ENCODE measurements at places on chromosomes 12 and 14. TPM values are rescaled to one million over a fixed set of nuclear protein-coding genes. Genes with fewer than 3 reads are reported as not detected.

METAP2 gene
- polyA plus RNA-seq: 120 TPM

PAX9 gene
- polyA plus RNA-seq: 0.27 TPM

SLC16A7 gene
- polyA plus RNA-seq: 4.9 TPM

GLIPR1L2 gene
- polyA plus RNA-seq: 2.7 TPM

TTLL5 gene
- polyA plus RNA-seq: 34.6 TPM

GLI1 gene
- 15.0 TPM for polyA plus RNA-seq

EIF2S3B gene
- polyA plus RNA-seq: 2.1 TPM

SEC23A gene
- 64.9 TPM for polyA plus RNA-seq

SYCP3 gene
- polyA plus RNA-seq: 1.5 TPM

SSPN gene
- polyA plus RNA-seq: 16.6 TPM

ZNF10 gene
- polyA plus RNA-seq: 16.9 TPM

GRCh38 chr12:25573346-25573745 is 20.3 kb upstream of the LMNTD1 start:
- no peak for DNase-seq

DNA sequence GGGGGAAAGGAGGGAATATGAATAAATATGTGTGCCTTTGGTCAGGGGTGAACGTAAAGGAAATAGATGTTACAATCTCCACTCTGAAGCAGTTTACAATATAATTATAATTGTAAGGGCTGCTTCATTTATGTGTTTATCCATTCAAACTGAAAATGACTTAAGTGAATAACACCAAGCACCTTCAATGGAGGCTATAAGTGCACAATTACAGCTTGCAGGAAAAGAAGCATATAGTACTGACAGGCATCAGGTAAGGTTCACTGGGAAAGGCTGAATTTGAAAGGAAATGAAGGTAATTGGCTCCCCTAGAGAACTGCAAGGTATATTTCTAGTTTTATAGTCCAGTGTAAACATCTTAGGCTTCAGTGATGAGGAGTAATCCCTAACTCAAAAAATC is 192.7 kb downstream of the STXBP6 start:
- no peak for DNase-seq

DNA sequence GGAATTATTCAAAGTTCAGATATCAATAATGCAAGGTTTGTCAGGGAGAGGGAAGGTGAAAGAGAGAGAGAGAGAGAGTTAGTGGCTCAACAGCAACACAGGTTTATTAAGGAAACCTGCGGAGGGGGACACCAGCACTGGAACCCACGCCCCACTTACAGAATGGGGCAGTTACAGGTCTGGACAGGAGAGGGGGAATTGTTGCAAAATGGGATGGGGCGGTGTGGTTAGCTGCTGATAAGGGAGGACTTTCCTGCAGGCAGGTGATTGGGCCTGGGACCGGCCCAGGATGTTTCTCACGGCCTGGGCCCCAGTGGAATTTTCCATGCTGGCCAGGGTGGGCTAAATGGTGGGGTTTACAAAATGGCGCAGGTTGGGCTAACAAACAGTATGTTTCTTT is 278.2 kb upstream of the SLC16A7 start:
- no peak for DNase-seq

DNA sequence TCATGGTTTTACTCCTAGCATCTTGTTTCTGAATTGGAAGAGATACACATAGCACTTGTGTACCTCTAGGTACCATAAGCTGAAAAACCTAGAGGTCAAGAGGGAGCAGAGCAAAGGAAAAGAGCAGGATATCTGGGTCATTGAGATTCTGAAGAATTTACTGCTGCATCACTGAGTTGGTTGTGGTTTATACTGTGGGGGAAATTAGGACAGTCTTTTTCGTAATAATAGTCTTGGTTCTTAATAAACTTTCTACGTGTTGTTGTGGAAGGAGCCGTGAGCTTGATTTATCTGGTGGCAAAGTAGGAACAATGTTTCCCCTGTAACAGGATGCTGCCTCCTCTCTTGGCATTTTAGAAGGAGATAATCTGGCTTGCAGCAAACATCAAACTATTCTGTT is 80.2 kb downstream of the SLC4A8 start:
- DNase-seq: no peak

DNA sequence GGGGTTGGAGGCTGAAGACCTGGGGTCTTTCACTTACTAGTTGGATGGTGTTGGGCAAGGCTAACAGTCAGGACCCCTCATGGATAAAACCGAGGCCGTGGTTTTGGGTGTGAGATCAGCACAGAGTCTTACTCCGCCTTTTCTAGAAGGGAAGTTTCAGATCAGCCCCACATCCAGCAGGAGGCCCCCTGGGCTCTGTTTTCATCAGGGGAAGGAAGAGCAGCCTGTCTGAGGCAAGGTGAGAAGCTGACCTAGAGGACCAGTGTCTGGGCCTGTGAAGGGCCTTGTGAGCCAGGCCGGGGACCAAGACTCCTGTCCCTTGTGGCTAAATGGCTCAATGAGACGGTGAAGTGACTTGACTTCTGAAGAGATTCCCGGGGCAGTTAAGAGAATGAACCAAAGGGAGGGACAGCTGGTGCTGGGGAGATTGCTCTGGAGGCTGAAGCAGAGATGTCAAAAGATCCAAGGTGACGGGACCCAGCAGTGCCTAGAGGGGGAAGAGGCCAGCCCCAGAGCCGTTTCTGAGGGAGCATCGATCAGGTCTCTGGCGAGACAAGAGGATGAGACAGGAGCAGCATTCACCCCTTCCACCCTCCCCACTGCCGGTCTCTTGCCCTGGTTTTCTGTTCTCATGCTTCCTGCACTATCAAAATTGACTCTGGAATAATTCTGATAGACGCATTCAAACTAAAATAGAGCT is 40.1 kb upstream of the TSPAN9 start:
- no peak for DNase-seq

GRCh38 chr12:117165342-117165741 is 24.9 kb downstream of the FBXO21 start:
- no peak for DNase-seq

- DNase-seq: no peak
Observed at GRCh38 chr14:52349731-52350130, 35.6 kb downstream of the PTGER2 start.

GRCh38 chr12:98422812-98423211 is 92.6 kb upstream of the TMPO start:
- DNase-seq: no peak

DNA sequence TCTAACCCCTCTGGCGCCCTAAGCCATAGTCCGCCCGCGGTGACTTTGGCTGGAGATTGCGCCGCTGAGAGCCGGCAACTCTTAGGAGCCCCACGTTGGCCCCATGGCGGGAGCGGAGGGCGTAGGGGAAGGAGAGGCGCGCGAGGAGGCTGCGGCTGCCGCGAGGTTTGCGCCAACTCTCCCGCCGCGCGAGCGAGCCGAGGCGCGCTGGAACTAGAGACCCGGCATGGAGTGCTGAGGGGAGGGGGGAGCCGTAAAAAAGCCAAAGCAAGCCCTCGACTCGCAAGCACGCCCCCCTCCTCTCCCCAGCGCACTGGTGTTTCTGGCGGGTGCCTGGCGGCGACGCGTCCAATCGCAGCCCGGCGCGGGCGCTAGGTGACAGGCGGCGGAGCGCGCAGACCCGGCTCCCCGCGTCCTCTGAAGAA is at the start of gene SYT10:
TSS of gene SYT10 (minus strand) at position 233 of the 425 bp plus-strand sequence. CDS start 297 bp downstream, outside the sequence.
- peak; percentile 20 for DNase-seq

- no peak for DNase-seq
Observed at GRCh38 chr12:12938541-12938940, 13.4 kb downstream of the GPRC5D start.

DNA sequence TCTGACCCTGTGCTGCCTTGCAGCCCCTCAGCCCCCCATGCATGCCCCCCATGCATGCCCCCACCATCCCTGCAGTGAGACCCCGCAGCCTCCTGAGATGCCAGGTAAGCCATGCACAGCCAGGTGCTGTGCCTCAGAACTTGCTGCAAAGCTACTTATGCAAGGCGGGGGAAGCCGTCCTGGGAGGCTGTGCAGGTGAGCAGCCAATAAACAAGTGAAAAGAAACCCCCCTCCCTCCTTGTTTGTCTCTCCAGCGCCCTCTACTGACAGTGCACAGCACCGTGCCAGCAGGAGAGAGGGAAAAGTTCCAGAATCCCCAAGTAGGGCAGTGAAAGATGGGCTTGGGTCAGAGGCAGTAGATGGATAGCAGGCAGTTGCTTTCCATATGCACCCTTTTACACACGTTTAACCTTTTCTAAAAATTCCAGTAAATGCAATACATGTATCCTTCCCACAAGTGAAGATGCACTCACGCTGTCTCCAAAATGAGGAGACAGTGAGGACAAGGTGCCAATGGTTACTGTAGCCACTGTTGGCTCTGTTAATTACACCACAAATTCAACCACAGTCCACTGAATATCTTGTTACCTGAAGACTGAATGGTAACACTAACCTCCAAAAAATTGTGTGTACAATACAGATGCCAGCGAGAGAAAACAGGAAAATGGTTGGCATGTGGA is 18.0 kb downstream of the TNFAIP2 start:
- DNase-seq: no peak

GRCh38 chr12:131105736-131106348 is 152.1 kb downstream of the ADGRD1 start:
- DNase-seq: no peak

- no peak for DNase-seq
Observed at GRCh38 chr12:69779928-69780327, 41.3 kb downstream of the RAB3IP start.

DNA sequence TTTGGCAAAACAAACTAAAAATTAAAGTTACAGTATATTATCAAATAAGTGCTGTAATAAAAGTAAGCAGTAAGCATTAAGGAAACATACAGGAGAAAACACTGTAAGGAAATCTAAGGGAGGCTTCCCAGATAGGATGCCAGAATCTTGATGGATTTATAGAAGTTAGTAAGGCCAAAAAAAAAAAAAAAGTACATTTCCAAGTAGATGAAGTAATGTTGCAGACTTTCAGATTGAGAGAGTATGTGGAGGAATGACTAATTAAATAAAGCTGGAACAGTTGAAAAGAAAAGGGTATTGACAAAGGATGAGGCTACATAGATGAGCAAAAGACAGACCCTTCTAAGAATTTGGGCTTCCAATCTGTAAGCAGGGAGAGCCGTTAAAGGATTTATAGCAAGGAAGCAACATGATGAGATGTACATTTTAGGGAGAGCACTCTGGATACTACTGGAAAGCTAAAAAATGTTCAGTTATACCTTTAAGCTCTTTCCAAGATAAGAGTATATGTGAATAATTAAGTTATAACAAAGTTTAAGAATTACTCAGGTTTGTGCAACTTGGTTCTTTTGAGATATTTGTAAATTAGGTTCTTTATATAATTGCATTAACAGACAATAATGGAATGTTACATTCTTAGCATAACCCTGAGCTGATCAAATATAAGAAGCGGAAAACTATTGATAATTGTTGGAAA is 87.5 kb upstream of the MON2 start:
- no peak for DNase-seq

DNA sequence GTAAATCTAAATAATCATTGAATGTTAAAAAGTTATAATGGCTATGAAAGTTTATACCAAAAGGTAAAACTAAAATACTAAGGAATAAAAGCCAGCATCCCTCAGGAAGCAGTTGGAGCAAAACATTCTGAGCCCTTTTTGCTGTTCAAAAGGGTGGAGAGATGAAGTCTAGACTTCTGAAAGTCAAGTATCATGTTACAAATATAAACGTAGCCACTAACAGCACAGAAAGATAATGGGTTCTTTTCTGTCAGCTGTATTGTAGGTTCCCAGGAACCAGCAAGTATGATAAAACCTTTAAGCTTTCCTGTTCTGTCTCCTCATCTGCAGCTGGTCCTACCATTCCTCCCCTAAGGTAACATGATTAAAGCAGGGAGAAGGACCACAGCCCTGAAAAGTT is 16.4 kb upstream of the PLD4 start:
- no peak for DNase-seq

DNA sequence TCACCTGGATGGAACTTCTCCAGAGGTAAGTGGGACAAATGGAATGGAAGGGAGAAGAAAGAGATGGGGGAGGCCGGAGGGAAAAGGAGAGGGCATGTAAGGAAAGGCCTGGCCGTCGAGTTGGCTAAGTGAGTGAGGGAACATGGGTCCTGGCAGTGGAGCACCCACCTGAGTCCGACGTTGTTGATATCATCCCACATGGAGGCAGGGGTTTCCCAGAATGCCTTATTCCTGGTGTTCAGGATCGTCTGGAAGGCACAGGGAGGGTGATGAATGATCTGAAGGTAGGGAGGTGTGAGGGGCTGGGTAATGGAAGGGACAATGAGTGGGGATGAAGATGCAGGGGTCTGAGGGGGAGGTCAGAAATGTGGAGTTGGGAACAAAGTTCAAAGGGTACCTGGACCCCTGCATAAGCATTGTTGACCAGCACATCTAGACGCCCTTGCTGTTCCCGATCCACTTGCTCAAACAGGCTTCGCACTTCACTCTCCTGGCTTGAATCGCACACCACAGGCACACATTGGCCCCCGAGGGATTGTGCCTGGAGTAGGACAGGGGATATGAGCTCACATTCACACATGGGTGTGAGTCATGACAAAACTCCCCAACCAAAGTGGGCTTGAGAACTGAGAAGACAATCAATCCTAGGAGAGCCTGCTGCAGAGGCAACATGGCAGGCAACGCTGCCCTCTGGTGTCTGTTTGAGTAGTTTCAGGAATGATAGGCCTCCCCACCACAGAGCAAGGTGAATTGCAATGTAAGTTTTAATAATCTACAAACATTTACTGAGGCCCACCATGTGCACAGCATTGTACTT is 3.0 kb downstream of the DHRS1 start:
- no peak for DNase-seq

DNA sequence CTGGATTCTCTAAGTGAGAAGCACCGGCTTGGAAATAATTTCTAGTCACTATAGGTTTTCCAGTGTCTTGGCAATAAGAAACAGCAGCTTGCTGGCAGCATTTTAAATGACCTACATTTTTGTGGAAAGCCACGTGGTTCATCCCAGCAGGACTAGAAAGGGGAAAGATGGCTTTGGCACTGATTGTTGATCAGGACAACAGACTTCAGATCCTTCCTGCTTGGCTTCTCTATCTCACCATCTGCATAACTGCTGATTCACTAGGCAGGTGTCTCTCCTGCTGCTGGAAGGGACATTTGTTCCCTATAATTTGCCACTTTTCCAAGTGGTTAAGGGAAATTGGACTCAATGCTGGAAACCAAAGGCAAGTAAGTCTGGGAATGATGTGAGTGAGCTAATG is 131.0 kb downstream of the TTC8 start:
- no peak for DNase-seq

GRCh38 chr14:104641753-104642539 is 37.4 kb upstream of the TMEM179 start:
- DNase-seq: no peak

DNA sequence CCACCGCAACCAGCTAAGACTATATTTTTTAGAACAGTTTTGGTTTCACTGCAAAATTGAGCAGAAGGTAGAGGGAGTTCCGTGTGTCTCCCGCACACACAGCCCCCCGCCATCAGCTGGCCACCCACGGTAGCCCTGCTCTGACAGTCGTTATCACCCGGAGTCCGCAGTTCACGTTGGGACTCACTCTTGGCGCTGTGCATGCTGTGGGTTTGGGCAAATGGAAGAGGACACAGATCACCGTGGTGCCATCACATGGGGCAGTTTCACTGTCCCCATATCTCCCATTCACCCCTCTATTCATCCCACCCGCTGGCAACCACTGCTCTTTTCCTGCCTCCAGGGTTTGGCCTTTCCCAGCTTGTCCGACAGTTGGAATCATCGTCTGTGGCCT is 31.8 kb upstream of the ULK1 start:
- DNase-seq: no peak

- no peak for DNase-seq
Observed at GRCh38 chr14:57828713-57829112, 37.2 kb downstream of the SLC35F4 start.

All from left renal cortex interstitium (tissue), 4 donors.